ENCODE measurements at places on chromosomes 4 and X.

GRCh38 chr4:66035701-66036100 lies 365.4 kb upstream of the EPHA5 start:
- no peak for DNase-seq

DNA sequence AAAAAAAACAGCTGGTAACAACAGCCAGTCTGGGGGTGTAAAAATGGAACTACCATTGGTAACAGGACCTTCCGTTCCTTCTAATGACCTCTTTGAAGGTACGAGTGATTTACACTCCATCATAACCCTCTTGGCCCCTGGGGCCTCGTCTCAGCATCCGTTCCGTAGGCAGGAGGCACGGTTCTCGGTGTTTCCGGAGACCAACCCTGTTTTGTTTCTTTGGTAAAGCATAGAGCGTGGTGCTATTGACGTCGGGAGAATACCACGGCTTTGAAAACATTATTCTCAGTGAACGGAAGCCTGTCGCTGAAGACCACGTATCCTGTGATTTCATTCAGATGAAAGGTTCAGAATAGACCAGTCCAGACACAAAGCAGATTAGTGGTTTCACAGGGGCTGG lies 198.9 kb downstream of the ASMT start:
- DNase-seq = no peak

DNA sequence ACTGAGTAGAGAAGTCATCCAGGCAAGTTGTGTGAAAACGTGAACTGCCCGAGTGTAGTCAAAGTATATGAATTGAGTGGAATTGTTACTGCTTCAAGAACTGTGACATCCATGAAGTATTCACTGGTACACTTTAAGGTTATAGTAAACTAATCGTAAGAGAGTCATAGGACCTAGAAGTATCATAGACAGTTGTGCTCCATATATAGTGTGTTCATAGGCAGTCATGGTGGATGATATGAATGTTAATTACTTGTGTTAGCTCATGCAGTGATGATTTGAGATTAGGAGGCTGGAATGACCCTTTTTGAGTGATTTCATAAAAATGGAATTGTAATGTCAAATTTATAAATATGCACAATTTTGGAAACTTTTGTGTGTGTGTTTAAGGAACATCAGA lies 81.3 kb upstream of the TLR2 start:
- DNase-seq = no peak

DNA sequence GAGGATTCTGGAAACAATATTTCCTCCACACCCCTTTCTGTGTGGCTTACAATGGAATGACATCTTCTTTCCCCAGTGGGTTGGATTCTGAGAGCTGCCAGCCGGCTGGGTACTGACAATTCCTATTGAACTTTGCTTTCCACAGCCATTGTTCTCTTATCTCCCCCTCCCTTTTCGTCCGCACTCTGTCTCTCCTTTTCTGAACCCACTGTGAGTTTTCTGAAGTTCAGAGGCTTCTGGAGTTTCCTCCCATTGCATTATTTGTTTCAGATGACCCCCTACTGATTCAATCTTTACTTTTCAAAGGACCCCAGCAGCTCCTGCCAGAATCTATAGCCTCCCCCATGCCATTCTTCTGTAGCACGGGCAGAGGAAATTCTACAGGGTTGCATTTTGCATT lies 10.4 kb downstream of the SMPX start:
- no peak for DNase-seq

DNA sequence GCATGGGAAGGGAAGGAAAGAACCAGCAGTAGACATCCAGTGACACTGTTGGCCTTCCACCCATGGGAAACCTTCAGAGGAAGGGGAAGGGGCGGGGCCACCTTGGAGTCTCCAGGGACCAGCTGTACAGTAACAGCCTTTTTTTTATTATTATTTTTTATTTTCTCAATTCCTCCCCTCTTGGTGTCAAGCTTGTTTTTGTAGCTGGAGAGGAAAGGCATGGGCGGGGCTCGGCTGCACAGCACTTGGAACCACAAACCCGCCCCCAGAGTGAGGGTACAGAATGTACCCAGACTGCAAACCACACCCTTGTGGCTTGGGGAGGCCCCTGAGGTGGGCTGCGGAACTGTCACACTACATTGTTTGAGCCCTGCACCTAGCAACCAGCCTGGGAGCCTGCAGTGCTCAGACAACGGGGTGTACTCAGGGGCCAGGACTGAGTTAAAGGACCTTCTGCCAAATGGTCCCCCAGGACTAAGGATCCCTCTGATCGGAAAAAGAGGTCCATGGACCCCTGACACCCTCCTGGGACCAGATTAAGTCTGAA lies 45.7 kb downstream of the PRPS1 start:
- DNase-seq = peak; percentile 80

DNA sequence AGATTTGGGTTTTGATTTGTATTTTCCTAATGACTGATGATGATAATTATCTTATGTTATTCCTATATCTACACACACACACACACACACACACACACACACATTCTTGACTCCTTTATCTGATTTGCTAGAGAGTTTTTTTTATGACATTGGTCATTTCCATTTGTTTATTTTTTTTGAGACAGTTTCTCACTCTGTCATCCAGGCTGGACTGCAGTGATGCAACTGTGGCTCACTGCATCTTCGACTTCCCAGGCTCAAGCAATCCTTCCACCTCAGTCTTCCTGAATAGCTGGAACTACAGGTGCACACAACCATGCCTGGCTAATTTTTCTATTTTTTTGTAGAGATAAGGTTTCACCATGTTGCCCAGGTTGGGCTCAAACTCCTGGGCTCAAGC lies 6.7 kb downstream of the ZNF81 start:
- no peak for DNase-seq

GRCh38 chrX:86348669-86349068 lies 200.4 kb downstream of the DACH2 start:
- no peak for DNase-seq

Data from stimulated activated CD8-positive, alpha-beta memory T cell treated with anti-CD3 and anti-CD28 coated beads, Interleukin-15, amount 100 ng/mL, for 4 hours (primary cell).